Iris pigment epithelial cell (primary cell): ENCODE measurements at places on chromosomes 16 and 17.

- no peak for DNase-seq
Observed at GRCh38 chr16:30054959-30055553, 10.5 kb upstream of the ALDOA start.

GRCh38 chr17:6366221-6366666 lies 68.7 kb downstream of the AIPL1 start:
- peak; percentile 12 for DNase-seq

DNA sequence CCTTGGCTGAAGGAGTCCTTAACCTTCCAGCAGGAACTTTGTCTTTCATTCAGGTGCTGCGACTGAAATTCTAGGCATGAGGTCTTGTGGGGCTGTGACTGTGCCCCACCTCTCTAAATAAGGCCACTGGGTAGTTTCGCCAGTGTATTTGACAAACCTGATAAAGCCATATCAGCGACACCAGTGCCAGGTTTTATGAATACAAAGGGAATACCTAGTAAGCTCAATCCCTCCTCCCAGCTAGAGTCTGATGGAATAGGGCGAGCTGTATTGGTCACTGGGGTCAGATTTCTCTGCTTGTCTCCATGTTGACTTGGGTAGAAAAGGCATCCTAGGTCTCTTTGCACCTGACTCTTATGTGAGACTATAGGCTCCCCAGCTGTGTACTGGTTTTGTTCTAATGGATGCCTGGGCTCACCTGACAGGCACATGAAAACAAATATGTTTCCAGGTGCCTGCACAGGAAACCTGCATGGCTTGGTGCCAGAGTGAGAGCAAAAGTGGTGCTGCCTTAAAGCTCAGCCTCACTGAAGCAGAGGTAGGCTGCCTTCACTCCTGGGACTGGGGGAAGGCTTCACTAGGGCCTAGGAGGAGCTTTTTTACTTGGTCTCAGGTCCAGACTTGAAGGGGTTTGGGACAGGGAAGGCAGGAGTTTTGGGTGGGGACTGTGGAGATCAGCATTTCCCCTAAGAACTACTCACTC lies 8.3 kb downstream of the SLC7A6 start:
- DNase-seq, result no peak

GRCh38 chr16:51003850-51004566 lies 147.1 kb downstream of the SALL1 start:
- DNase-seq, result no peak
